Hematopoietic multipotent progenitor cell treated with erythropoietin and hydrocortisone succinate and interleukin-3 and kit ligand, for 8 days (in vitro differentiated cells): ENCODE measurements at places on chromosomes 11 and 22.

DNA sequence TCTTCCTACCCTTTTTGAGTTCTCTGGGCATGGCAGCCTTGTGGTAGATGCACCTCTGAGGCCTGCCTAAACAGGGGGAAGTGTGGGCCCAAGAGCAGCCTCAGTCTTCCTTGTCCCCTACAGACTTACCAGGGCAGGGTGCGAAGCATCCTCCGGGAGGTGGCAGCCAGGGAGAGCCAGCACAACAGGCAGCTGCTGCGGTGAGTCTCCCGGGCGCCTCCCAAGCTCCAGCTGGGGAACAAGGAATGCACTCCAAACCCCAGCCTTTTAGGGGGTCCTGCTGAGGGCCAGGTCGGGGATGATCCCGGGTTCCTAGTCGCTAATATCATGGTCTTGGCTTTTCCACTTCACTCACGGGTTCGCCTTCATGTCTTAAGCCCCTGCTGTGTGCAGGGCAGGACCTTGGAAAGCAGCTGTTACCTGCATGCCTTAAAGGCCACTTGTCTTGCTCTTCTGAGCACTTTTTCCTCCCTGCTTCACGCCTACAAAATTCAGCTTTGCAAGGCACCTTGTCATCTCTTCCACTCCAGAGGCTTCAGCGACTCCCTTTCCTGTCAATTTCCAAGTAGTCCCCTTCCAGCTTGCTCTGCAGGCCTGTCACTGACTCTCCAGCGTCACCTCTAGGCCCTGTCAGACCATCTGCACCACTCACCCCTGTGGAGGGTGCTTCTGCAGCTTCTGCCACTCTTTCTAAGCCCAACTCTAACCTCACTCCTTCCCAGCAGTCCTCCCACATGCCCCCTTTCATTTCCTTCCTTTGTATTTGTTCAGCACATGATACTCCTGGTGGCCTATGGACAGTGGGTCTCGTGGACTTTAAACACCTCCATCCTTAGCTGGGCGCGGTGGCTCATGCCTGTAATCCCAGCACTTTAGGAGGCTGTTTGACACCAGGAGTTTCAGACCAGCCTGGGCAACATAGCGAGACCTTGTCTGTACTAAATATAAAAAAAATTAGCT, 57.0 kb downstream of the PISD start:
- no peak for DNase-seq

- DNase-seq, result no peak
Measured at GRCh38 chr11:58034471-58034870, 3.7 kb downstream of the OR6Q1 start.

DNA sequence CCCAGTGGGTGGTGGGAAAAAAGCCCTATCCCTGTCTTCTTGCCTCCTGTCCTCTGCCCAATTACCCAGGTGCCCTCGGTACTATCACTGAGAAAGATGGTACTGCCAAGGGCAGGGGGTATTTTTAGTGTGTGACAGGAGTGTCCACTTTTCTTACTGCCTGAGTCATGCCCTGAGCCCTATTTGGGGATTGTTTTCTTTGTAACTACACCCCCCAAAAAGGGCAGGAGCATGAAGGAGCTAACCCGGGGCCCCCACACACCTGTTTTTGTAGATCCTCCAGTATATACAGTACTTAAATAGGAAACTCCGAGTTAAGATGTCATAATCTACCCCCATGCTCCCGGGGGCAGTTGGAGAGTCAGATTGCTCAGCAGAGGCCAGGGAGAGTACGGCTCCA, 3.8 kb downstream of the SMTNL1 start:
- DNase-seq, result no peak

DNA sequence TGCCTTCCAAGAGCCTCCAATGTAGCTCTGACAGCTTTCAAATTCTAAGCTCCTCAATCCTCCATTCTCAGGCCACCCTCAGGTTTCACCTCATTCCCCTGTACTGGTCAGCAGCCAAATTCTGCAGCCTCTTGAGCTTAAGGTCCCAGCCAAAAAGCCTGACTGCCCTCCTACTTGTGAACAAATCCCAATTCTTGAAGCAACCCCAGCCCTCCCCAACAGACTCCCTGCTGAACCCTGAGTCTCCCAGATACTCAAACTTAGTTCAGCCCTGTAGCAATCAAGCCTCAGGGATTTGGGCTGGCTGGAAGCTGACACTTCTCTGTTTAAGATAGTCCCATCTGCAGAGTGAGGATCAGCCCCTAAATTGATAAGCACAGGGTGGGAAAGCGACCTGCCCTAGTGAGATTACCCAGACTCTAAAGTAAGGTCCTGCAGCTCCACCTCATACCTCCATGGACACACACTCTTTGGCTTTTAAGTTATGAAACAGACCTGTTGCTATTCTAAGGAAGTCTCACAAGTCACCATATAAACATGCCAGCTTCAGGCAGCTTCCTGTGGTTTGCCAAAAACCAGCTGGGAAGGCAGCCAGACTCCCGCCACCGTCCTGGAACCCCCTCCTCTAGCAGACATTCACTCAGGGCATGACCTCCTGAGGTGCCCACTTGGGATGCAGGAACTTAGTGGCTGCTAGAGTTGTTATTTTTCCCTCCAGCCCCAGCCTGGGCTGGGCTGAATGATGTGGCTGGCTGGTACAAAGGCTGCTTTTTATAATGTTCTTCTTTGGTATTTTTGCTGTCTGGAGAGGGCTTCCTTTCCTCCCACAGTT, 82.5 kb upstream of the PICALM start:
- peak; percentile 98 for DNase-seq

DNA sequence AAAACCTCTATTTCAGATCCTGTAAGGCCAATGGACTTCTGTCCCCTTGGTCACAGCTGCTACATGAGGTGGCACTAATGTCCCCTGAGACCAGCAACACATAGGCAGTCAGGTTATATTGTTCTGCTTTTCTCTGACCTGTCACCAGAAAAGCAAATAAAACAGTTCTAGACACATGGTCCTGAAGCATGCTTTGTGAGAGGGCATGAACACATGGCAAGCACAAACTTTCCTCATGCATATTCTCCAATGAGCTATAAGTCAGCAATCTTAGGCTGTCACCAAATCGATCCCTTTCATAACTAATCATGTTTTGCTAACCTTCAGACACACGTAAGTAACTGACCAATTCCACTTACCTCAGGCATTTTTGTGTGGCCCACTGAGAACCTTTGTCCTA, 225.4 kb upstream of the ZC3H12C start:
- no peak for DNase-seq
